T-helper 1 cell (primary cell): ENCODE measurements at places on chromosomes 6 and 20.

DNA sequence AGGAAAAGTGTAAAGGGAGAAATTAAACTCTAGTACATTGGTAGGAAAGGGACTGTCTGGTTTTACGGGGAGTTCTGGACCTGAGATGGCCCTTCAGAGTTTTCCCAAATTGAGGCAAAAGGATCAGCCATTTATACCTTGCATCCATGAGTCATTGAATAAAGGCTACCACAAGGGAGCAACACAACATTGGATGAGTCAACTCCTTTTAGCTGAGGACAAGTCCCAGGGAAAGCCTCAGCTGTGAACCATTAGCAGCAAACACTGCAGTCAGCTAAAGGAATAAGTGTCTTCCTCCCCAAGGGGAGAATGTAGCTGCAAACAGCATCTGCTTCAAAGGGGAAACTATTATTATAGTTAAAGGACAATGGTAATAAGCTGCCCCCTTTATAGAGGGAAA is 468.7 kb upstream of the ID4 start:
- DNase-seq, result no peak

DNA sequence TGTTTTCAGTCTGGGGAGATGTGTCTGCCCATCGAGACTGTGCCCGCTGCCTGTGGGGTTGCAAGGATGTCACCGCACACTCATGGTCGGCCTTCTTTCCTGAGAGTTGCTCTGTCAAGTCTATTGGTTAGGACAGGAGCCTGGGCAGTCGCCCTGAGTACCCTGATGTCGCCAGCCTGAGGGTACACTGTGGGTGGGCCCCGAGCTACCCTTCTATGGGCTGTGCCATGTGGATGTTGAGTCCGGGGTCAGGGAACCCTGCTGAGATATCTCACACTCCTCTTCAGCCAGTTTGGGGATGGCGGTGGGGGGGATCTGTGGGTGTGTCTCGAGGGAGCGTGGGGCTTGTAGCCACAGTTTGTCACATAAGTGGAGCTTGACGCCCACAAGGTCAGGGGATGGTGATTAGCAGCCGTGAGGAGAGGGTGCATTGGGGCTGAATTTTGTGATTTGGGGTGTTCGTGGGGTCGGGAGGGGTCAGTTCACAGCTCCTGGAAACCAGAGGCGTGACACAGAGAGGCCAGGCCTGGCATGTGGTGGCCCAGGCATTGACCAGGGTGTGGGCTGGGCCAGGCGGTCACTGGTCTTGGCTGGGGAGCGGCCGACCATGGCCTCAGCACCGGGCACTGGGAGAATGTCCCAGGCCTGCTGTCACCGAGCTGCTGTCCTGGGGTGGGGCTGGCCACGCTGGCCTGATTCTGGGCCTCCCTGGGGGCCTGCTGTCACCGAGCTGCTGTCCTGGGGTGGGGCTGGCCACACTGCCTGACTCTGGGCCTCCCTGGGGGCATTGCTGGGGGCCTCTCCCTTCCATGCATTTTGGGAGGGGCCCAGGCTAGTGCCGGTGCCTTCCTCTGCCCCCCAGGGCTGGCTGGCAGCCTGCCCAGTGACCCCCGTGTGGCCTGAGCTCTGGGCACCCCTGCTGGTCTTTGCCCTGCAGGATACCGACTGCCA is 1.6 kb upstream of the NPBWR2 start:
- no peak for DNase-seq

DNA sequence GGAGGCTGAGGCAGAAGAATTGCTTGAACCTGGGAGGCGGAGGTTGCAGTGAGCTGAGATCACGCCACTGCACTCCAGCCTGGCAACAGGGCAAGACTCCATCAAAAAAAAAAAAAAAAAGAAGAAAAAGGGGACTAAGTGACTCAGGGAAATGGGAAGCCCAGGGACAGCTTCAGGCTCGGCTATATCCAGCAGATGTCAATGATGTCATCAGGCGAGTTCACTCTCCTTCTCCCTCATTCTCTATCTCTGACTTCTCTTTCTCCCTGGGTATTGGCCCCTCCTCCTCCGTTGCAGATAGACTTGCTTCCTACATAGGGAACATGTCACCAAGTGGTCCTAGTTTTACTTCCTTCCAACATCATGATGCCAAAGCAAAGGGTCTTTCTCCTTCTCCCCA is 316.8 kb downstream of the TFAP2C start:
- no peak for DNase-seq

GRCh38 chr6:159788753-159789376 is 537 bp downstream of the TCP1 start:
- DNase-seq, result peak; percentile 25

DNA sequence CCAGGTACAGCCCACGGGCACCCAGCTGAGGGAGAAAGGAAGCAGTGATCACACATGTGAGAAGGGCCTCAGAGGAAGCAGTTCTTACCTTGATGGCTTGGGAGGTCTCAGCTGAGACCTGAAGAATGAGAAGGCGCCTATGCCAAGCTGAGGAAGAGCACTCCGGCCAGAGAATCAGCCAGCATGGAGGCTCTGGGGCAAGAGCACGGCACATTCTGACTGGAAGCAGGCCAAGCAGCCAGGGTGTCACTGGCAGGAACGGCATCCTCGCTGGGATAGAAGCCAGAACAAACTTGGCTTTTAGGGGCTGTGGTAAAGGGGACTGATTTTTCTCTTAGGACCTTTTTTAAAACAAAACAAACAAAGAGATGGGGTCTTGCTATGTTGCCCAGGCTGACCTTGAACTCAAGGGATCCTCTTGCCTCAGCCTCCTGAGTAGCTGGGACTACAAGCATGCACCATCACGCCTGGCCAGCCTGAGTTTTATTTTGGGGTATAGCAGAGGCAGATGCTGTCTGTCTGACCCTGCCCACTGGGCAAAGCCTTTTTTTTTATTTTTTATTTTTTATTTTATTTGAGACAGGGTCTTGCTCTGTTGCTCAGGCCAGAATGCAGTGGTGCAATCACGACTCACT is 17.6 kb downstream of the GHRH start:
- no peak for DNase-seq

DNA sequence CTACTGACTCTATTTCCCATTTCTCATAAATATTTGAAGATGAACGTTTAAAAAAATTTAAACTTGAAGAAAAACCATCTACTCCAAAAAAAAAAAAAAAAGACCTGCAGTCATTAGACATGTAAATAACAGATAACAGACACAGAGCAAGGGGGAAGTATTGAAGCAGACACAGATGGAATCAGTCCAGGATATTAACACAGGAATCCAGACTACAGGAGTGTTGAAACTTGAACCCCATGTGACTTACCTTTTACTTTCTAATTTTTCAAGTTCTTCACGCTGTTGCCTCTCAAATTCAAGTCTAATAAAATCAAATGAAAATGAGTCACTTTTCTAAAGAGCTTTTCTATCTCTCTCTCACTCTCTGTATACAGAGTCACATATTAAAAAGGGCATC is 191.8 kb downstream of the KIF16B start:
- DNase-seq, result no peak

DNA sequence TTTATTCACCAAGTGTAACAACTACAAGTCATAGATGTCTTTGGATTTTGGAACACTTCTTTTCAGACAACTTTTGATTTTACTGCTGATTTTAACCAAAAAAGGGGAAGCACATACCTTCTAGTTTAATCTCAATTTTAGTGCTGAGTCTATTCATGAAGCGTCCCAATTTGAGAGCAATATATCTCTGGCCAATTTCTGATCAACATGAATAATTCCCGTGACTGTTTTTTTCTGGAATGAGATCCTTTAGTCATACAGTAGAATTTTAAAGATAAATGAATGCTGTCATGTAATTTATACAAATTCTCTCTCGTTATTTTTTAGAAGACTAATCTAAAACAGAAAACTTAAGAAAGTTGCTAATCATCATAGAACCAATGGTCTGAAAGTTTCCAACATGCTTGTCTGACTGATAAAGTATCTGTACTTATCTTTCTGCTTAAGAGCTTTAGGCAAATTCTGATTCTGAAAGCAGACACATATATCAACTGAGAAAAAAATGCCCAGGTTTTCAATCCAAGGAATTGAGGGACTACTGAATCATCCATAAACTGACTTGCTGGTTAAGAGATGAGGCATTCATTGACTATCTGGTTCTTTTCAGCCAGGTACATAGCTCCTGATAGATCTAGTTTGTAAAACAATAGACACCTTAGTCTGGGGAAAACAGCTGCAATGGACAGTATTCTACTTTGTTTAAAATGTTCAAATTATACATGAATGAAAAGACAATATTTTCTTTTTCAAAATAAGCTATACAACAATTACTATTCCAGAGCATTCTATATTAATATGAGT is 657.5 kb downstream of the RFPL4B start:
- no peak for DNase-seq

GRCh38 chr6:14912226-14912625 is 333.6 kb upstream of the JARID2 start:
- DNase-seq, result no peak

DNA sequence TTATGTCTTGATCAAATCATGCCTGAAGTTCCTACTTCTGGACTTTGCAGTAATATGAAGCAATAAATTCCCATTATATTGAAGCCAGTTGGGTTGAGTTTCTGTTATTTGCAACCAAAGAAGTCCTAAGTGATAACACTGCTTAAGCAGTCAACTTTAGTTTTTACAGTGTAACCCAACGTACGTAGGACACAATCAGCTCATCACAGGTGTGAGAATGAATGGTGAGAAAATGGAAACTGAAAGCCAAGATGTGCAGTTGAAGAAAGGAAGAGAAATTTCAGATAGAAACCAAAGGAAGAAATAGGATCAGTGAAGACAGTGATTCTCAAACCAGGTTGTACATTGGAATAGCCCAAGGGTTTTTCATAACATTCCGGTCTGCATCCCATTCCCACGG is 211.4 kb upstream of the ZFP64 start:
- DNase-seq, result peak; percentile 41

DNA sequence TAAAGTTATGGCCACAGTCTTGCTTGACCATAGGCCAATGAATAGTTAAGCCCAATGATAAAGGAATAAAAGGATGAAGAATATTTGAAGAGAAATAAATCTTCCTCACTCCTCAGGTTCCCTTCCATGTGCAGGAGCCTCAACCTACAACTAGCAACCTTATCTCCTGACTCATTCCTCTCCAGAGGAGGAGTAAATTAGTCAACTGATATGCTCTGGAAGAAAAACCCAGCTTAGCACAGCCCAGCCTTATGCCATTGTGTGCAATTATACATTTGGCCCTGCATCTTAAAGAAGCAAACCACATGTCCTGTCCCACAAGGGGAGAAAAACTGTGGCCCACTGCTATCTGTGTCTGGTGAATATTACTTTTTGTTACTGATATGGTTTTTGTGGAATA is 82.1 kb downstream of the PHIP start:
- no peak for DNase-seq

- no peak for DNase-seq
Measured at GRCh38 chr6:121437851-121438651, 2.6 kb downstream of the GJA1 start.

DNA sequence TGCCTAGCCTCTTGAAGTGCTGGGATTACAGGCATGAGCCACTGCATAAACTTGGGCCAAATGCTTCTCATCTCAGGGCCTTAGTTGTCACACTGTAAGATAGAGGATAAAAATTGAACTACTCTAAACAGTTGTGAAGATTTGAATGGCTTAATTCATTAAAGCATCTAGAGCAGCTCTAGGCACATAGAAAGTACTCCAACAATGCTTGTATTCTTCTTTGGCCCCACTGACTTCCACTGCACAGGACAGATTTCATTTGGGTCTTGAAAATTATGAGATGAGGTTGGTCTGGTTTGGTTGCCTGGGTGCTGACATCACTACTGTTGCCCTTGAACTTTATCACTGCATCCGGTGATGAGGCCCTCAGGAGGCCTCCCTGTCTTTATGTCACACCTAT is 10.0 kb upstream of the HBS1L start:
- no peak for DNase-seq

- no peak for DNase-seq
Measured at GRCh38 chr6:3770023-3770720, 18.7 kb upstream of the PXDC1 start.

GRCh38 chr6:2737885-2738284 is 12.8 kb downstream of the MYLK4 start:
- DNase-seq, result no peak

DNA sequence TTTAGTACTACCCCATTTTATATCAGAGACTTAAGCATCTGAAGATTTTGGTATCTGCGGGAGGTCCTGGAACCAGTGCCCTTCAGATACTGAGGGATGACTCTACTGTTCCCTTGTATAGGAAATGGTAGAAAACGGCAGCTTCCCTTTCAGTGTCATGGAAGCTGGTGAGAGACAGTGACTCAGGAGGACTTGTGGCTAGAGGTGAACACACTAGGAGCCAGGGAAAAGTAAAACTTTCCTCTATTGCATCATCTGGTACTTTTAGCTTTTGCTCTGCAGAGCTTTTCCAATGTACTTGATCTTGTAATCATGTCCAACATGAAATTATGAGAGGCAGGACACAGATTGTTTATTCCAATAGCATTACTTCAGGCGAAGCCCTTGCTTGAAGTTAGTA is 45.0 kb downstream of the RNF144B start:
- no peak for DNase-seq

DNA sequence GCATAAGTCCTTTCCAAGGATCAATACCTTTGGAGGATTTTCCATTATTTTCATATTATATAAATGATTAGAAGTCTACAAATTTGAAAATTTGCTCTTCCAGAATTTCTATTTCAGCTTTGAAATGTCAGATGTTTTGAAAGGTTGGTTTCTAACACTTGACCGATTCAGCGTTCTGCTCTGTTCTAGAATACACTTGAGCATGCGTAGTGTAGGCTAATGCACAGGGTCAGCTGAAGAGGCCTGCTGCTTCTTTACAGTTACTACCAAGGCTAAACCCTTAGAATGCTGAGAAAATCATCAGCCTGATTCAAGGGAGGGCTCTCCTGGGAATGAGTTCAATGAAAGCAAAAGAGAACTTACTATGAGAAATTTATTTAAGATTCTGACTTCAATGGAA is 177.6 kb downstream of the RNF144B start:
- no peak for DNase-seq

GRCh38 chr6:157101166-157101565 is 222.2 kb downstream of the TMEM242 start:
- DNase-seq, result no peak

- DNase-seq, result no peak
Measured at GRCh38 chr20:52313341-52313963, 121.9 kb upstream of the ZFP64 start.

- DNase-seq, result no peak
Measured at GRCh38 chr6:105199711-105200110, 19.9 kb upstream of the POPDC3 start.

DNA sequence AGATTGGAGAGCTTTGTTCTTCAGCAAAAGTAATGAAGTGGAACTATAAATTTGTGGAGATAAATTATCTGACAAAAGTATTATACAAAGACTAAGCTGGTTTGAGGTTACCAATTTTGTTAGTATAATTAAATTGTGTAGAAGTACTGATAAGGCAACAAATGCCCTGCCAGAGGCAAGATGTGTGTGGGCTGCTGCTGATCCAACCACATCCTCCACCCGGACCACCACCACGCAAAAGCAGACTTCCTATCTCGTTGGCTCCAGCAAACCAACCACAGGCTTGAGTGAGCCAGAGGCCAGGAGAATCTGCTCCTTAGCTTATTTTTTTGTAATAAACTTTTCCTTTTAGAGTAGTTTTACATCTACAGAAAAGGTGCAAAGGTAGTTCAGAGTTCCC is 1.1 kb upstream of the MYLK4 start:
- no peak for DNase-seq
